ENCODE measurements at places on chromosomes 11 and 22.

GRCh38 chr11:72405009-72405408 lies 29.3 kb downstream of the CLPB start:
- DNase-seq: no peak

DNA sequence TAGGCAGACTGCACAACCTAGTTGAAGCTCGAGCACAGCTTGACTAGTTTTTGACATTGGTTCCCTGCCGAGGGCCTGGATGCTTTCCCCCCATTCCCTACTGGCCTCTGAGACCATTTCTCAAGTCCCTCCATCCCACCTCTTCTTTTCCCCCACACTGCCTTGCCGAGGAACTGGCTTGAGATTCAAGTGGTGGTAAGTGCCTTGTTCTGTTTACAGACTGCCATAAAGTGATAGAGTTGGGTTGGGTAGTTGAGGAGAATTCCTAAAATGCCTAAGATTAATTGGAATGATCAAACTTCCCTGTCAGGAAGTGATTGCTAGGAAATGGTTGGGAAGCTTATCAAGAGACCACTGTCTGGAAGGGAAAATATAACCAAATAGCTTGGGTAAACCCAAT lies 16.2 kb downstream of the MRPL16 start:
- DNase-seq: no peak

DNA sequence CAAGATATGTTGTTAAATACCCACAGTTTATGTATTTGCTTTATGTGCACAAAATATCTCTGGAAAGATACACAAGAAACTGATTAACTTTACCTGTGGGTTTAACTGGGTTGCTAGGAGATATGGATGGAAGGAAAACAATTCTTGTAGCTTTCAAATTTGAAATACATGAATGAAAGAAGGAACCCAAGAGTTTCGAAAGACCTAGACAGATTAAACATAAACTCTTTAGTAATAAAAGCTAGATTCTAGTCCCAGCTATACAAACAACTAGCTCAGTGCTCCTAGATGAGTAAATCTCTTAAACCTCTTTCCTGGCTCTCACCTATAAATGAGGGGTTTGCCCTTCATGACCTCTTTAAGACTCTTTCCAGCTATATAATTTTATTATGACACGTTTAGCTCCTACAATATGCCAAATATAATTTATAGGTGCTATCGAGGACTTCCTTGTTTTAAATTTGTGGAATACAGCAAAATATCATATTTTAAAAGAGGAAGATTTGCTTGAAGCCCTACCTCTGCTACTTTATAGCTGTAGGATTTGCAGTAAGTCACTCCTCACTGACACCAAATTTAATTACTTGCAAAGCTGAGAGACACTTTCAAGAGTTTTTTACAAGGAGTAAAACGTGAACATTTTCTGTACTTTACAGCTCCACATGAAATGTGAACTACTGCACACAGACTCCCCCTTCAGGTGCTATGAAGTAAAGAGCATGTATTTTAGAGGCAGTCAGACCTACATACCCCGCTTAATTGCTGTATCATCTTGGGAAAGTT lies 50.7 kb downstream of the RRAS2 start:
- DNase-seq: peak; percentile 13

GRCh38 chr11:119723952-119724325 lies 5.1 kb downstream of the NECTIN1 start:
- no peak for DNase-seq

DNA sequence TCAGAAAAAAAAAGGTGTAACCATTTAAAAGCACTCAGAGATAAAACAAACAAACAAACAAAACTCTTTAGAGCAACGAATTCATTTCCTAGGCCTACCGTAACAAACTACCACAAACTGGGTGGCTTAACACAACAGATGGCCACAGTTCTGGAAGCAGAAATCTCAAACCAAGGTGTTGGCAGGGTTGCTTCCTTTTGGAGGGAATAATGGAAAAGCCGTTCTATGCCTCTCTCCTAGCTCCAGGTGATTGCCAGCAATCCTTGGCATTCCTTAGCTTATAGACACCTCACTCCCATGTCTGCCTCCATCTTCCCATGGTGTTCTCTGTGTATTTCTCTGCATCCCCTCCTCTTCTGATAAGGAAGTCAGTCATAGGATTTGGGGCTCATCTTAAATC lies 200.4 kb downstream of the RAB38 start:
- DNase-seq: no peak

GRCh38 chr22:36374603-36375024 lies 13.2 kb downstream of the MYH9 start:
- DNase-seq: no peak

DNA sequence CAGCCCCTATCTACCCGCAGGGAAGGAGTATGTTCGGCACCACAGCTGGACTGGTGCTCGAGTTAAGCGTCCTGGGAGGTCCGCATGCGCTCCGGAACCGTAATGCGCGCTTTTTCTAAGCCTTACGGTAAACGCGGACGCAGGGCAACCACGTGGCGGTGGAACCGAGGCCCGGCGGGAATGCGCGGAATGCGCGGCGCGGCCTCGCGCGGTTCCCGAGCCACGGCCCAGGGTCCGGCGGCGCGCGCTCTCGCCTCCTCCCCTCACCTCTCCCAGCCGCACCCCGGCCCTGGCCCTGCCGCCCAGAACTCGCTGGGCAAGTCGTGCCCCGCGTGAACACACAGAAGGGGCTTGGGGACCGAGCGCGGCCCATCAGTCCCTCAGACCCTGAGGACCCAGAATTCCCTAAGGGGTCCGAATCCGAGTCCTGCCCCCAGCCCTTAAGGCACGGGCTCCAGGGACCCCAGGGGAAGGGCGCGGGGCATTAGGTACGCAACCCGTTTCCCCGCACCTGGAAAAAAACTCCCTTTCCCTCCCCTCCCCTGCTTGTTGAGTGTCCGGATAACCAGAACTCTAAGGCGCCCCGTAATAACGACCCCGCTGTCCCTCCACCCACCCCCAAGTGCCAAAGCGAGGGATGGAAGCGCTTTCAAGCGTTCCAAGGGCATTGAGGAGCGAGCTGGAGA lies 4.3 kb upstream of the CCND1 start:
- peak; percentile 85 for DNase-seq

- DNase-seq: peak; percentile 76
Observed at GRCh38 chr22:23256986-23257888, 76.9 kb downstream of the BCR start.

DNA sequence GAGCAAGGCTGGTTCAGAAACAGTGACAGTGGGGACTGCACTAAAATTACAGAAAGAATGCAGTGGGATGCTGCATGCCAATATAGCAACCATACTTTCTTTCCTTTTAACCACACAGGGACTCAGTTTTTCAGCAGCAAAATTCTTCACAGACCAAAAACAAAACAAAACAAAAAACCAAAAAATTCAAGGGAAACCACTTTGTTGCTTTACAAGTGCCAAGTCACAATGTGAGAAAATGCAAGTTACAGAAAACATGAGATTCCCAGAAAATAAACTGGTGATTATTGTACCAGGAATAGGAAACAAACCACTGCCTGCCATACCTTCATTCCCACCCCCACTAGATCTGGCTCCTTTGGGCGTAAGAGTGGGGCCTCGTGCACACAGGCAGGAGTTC lies 52.6 kb downstream of the TENM4 start:
- DNase-seq: no peak

GRCh38 chr11:6194065-6194581 lies 4.9 kb upstream of the OR52W1 start:
- no peak for DNase-seq

DNA sequence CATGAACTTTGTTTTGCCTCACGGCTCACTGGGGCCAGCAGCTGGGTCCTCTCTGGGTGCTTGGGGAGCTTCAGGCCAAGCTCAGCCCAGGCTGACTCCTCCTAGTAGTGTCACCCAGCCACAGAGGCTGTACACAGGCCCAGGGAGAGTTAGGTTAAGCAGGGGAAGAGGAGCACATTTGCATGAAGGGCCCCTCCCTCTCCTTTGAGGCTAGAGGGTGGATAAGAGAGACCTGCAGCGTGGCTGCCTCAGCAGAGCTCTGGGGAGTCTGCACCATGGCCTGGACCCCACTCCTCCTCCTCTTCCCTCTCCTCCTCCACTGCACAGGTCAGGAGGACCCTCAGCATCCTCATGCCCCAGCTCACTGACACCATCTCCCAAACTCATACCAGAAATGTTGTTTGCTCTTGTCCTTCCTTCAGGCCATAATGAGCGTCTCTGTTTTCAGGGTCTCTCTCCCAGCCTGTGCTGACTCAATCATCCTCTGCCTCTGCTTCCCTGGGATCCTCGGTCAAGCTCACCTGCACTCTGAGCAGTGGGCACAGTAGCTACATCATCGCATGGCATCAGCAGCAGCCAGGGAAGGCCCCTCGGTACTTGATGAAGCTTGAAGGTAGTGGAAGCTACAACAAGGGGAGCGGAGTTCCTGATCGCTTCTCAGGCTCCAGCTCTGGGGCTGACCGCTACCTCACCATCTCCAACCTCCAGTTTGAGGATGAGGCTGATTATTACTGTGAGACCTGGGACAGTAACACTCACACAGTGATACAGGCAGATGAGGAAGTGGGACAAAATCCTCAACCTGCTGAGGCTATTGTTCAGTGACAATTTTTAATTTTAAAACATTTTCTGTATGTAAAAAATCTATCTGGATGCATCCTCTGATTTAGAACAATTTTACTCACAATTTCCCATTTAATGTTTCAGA lies 82.4 kb upstream of the VPREB1 start:
- DNase-seq: no peak

DNA sequence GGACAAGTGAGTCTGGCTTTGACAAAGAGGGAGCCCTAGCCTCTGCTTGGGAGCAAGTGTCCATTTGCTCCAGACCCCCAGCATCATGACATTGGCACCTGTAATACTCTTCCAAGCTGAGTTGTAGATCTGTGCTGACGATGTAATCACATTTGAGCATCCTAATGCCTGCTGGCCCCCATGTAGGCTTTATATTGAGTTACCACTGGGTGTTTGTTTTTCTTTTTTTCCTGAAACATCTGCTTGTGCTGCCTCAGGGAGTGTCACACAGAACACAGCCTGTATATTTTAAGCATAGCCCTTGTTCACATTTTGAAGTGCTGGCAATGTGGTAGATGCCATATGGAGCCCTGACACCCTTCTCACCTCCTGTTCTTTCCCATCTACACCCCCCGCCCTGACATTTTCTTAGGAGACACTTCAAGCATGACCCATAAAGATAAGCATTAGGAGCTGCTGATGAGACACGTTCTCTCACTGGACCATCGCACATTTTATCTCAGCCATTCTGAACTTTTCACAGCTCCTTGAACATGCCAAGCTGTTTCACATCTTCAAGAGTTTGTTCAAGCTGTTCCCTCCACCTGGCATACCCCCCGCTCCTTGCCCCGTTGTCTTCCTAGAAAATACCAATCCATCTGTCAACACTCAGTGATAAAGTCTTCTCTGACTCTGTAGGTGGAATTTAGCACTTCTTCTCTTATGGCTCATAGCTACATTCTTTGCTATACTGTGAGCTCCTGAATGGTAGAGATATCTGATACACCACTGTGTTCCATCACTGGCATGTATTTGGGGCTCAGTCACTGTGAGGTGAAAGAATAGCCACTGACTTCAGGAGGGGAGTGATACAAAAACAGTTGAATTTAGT lies 128.7 kb downstream of the TRIM44 start:
- no peak for DNase-seq

- peak; percentile 80 for DNase-seq
Observed at GRCh38 chr11:6320411-6321155, at the start of gene CAVIN3. Gene CAVIN3, minus strand, starts transcription at chr11:6320501. Its CDS starts 25 bp downstream, at chr11:6320476.

- DNase-seq: no peak
Observed at GRCh38 chr11:108726077-108726800, 61.4 kb downstream of the DDX10 start.

DNA sequence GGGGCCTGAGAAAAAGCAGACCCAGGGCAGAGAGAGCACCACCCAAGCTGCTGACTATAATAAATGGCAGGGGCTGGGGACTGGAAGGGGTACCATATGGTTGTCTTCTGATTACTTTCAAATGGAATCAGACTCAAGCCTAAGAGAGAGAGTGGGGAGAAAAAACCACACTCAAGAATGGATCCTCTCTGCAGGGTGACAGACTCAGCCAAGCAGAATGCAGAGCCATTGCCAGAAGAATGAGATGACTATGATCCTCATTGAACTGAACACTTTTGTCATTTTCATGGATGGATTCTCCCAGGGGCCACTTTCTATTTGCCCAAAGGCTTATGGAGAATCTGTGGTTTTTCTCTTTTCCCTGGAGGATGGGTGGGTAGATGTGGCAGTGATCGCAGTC lies 8.7 kb downstream of the UBASH3B start:
- DNase-seq: no peak

DNA sequence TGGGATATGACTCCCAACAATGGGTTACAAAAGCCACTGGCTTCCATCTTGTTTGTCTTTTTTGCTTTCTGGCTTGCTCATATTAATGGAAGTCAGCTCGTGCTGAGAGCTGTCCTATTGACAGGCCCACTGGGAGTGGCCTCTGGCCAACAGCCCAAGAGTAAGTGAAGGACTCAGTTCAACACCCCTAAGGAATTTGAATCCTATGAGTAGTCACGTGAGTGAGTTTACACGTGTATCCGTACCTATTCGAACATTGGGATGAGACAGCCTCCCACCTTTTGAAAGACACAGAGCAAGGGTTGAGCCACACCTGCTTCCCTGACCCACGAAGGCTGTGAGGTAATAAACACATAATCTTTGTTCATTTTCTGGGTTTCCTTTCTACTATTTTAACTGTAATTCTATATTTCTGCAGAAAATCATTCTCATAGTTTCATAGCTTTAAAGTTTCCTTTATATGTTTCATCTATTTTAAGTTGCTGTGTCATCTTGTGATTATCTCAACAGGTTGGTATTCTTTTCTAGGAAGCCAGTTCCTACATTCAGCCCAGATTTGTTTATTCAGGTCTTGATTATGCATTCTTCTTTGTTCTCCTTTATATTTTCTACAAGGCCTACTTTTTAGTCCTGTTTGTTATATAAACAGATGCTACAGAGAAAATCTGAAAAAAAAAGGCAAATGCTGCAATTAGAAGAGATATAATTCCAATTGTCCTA lies 802.3 kb downstream of the CNTN5 start:
- no peak for DNase-seq

DNA sequence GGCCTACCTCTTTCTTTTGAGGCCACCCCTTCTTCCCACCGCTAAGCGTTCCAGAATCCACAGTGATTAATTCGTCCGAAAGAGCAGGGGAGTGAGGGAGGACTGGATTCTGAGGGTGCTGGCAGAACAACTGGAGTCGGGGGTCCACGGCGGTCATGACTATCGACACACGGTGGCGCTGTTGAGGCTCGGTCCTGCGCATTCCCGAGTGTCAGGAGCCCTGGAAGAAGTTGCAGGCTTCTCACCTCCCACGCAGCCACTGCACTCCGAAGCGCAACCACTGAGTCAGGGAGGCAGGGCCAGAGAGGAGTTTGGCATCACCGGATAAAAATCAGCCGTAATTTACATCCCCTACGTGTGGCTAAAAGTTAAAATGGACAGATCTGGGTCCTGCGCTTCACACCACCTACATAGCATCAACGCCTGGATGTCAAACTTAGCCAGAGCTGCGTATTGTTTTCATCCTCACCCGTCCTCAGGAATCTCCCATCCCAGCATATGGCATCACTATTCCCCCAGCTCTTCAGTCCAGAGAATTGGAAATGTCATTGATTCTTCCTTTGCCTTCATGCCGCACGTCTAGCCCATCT lies 10.7 kb upstream of the CTSF start:
- peak; percentile 85 for DNase-seq
